ENCODE measurements at places on chromosomes 12 and 14.

DNA sequence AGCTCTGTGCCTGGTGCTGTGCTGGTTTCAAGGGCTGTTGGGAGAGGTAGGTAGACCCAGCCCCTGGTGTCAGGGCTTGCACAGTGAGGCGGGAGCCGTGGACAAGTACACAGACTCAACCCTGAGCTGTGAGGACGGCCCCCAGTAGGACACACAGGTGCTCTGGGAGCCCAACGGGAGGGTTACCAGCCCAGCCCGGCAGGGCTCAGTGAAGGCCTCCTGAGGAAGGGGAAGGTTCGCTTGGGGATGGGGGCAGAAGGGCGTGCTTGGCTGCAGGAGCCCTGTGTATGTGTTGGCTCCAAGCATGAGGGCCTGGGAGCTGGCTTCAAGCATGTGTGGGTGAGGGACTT is 58.9 kb downstream of the SLC25A47 start:
- no peak for DNase-seq

DNA sequence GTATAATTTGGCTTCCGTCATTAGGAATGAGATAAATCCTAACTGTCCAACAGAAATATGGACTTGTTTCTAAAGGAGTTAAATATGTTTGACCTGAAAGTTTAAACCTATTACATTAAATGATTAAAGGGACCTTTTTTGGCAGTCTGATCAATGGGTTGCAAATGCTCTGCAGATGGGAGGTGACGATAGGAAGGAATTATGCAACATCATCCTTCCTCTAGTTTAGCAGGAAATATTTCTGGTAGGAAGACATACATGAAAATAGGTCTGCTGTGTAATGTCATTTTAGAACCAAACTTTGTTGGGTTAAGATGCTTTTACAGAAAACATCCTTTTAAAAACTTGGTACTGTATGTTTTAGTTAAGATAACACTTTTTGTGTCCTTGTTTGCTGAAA is 2.6 kb downstream of the LRRC10 start:
- no peak for DNase-seq

- DNase-seq: no peak
Measured at GRCh38 chr14:22472466-22472865, 116.6 kb downstream of the DAD1 start.

DNA sequence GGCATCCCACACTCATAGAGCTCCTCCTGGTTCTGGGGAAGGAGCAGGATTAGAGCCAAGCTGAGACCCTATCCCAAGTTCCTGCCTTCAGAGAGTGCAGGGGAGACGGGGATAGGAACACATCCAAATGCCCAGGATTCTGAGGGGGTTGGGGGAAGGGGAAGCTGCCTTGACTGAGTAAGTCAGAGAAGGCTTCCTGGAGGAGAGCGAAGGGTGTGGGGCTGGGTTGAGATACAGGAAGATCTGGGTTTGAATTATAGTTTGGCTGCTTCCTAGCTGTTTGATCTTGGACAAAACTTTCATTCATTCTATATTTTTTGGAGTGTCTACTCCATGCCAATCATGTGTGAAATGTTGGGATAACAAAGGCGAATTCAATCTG is 8.0 kb upstream of the AQP2 start:
- DNase-seq: no peak

GRCh38 chr12:124001343-124001742 is 28.3 kb downstream of the ZNF664 start:
- DNase-seq: no peak

GRCh38 chr12:132366341-132366861 is 37.0 kb upstream of the GALNT9 start:
- DNase-seq: no peak

DNA sequence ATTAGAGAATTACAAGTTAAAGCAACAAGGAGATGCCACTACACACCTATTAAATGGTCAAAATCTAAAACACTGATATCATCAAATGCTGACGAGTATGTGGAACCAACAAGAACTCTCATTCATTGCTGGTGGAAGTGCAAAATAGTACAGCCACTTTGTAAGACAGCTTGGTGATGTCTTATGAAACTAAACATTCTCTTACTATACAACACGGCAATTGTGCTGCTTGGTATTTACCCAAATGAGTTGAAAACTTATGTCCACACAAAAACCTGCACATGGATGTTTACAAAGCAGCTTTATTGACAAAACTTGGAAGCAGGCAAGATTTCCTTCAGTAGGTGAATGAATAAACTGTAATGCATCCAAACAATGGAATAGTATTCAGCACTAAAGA is 3.2 kb downstream of the TMBIM4 start:
- no peak for DNase-seq

GRCh38 chr12:99810718-99811593 is 163.4 kb downstream of the GARIN6 start:
- peak; percentile 15 for DNase-seq

GRCh38 chr14:103621860-103622259 is 7.2 kb upstream of the KLC1 start:
- DNase-seq: no peak

- DNase-seq: no peak
Measured at GRCh38 chr12:33634544-33634943, 194.9 kb upstream of the SYT10 start.

DNA sequence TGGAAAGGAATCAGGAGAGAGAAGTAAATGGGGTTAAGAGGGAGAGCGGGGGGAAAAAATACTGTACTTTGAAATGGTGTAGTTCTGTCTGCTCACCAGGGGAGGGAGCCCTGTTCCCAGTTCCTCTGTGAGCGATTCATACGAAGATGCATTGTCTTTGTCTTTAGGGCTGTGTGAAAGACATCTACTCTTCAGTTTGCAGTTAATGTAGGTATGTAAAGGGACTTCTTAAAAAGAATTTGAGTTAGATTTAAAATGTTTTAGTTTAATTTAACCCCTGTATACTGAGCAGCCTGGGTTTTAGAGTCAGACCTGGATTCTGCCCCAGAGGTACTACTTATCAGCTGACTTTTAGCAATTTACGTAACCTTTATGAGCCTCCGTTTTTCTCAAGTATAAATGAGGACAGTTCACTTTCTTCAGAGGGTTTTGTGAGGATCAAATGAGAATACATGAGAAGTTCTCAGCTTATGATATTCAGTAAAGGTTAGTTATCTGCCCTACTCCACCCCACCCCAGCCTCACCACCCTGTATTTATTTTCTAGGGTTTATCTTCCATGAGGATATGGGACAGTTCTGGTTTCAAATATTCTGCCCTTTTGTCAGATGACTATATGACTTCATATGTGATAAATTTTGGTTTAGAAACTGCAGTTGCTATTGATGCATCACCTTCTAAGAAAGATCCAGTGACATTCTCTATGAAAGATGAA is 82.5 kb upstream of the EVL start:
- DNase-seq: peak; percentile 34

- DNase-seq: no peak
Measured at GRCh38 chr12:95143621-95144205, 70.3 kb upstream of the NR2C1 start.

- DNase-seq: no peak
Measured at GRCh38 chr12:66232263-66232662, 43.2 kb downstream of the IRAK3 start.

DNA sequence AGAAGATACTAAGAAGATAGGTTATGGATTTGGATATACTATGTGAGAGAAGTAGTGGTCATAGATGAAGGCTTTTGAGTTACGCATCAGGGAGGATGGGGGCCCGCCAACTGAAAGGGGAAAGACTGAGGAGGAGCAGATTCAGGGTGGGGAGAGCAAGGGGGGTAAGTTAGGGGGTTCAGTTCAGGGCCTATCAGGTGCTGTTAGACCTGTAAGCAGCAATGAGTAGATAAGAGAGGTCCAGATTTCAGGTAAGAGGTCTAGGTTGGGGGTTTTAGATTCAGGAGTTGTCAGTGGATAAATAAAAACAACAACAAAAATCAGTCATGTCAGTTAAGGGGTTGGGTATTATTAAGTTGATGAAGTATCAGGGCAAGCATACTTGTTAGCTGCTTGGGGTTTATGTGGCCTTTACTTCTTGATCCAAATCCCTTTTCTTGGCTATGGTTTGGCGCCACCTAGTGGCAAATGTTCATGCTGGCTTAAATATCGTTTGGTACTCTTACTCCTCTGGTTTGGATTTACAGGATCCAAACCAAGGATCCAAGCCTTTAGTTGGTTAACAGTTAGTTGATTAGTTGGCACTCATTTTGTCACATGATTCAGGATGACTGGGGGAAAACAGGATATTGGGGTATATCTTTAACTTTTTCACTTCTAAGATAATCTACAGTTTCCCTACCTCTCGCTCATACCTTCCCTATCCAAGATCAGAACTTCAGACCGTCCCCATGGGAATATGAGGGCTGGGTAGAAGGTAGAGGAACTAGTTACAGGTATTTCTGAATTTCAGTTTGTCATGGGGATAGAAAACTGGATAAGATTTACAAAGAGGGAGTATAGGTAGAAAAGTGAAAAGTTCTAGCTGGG is 65.1 kb downstream of the PCNX1 start:
- DNase-seq: peak; percentile 75

DNA sequence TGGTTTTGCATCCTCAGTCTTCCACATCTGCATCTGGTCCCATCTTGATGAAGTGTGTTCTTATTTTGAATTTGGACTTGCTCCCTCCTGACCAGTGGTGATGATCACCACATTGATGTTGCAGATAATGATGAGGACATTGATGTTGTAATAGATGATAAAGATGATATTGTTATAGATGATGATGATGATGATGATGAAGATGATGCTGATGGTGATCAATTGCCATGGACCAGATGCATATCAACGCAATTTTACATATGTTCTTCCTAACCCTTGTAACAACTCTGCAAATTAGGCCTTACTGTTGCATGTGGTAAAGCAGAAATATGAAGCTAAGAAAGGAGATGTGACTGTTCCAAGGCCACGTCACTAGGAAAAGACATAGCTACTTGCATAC is 380.3 kb upstream of the TBX3 start:
- DNase-seq: no peak

- no peak for DNase-seq
Measured at GRCh38 chr12:89059721-89060541, 292.4 kb downstream of the DUSP6 start.

- DNase-seq: no peak
Measured at GRCh38 chr12:49616533-49617219, 6.7 kb upstream of the PRPF40B start.

DNA sequence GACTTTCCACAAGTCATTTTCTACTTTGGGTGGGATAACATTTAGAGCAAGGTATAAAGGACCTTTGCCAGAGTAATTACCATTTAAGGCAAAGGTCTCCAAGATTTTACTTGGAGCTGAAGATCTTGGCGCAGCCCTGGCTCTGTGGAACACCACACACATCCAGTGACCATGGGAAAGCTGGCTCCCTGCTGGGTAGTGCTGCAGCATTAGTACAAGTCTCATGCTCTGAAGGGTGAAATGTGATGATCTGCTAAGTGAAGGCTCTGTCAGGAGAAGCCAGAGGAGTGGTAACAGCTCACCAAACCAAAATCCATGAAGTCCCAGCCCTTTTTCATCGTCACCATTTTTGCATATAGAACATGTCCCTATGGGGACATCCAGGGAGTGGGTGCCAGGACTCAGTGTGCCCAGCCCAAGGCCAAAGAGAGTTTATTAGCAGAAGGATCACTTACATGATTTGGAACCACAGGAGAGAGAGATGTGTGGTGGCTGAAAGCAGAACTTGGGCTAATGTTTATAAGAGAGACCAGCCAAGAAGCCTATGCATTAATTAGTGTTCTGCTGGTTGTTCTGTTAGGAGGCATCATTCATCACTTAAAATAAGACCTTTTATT is 110.7 kb downstream of the SLC38A6 start:
- DNase-seq: no peak

- DNase-seq: no peak
Measured at GRCh38 chr12:124096109-124096508, 123.1 kb downstream of the ZNF664 start.

DNA sequence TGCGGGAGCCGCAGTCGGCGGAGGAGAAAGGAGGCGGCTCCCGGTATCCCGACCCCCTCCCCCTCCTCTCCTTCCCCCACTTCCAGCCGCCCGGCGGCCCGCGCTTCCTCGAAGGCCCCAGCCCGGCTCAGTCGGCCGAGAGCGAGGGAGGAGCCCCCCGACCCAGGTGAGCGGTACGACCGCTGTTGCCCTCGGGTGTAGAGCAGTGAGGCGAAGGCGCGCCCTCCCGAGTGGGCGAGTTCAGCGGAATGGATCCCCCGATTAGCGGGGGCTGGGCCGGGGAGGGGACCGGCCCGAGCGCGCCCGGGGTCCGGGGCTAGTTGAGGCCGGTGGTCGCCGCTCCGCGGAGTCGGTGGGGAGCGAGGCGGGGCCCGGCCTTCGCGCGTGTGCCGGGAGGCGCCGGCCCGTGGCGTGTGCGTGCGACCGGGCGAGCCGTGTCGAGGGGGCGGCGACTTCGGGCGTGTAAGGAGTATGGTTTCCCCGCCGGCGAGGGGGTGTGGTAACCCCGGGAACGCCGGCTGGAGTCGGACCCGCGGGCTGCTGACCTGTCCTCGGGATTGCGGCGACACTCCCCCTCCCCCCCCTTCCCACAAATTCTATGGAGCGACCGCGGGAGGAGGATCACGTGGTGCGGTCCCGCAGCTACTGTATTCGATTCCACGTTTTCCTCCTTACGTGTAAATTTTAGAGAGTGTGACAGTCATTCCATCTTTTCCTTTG is 501 bp downstream of the RIMKLB start:
- no peak for DNase-seq

DNA sequence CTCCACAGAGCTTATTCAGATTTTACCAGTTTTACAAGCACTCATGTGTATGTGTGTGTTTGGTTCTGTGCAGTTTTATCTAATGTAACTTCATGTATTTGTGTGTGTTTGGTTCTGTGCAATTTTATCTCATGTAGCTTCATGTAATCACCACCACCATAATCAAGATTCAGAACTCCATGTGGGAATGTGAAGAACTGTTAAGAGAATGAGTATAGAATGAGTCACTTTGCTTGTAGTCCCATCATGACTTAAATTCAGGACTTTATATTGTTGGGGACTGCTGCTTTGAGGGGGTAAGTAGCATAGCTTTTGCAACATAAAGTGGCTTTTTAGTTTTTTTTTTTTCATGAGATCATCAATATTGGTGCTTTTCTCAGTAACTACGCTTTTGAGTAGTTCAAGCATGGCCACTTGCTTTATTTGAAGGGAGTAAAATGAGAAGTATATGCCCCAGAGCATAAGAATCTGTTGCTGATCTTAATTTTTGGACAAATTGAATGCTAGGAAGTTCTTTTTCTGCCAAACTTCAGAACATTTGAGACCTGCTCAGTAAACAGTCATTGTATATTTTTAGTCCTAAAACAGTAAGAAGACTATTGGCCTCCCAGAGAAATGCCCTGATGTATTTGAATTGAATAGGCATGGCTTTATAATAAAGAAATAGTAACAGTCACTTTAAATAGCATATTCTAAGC is 28.8 kb downstream of the PROX2 start:
- DNase-seq: no peak

GRCh38 chr12:51202718-51203117 is 15.1 kb downstream of the POU6F1 start:
- no peak for DNase-seq

GRCh38 chr12:93390549-93391297 is 13.0 kb downstream of the NUDT4 start:
- no peak for DNase-seq

- no peak for DNase-seq
Measured at GRCh38 chr12:105835580-105836241, 303.0 kb downstream of the NUAK1 start.
